ENCODE measurements at places on chromosomes 11 and 22.

GRCh38 chr11:66116576-66117361 is 46.7 kb downstream of the PACS1 start:
- DNase-seq, result no peak

DNA sequence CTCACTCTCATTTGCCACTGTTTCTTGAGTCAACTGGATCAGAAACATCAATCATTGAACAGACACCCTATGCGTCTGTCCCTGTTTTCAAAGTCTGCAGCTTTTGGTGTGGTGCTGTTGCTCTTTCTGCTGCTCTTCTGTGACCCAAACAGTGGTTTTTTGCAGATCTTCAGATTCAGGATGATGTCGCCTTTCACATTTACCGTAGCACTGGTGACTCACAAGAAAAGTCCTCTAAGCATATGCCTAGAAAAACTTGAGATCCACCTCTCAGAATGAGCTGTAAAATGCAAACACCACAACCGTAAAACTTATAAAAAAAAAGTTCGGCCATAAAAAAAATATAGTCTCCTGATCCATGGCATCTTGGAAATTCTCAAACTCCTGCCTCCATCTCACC is 400.4 kb downstream of the NTM start:
- no peak for DNase-seq

DNA sequence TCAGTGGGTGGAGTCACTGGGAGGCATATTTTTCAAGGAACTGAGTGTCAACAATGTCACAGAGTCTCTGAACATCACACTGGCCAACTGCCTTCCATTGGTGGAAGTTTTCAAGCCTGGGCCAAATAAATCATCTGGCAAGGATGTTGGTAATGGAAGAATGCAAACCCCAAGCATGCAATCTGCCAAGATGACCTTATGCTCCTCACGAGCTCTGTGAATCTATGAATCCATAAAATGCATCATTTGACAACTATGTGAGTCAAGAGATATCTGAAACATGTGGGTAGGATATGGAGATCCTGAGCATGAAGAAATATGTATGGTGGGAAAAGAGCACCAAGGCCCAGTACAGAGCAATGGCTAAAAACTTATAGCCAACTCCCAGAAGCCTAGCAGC is 122.2 kb downstream of the PLEKHA7 start:
- DNase-seq, result no peak

DNA sequence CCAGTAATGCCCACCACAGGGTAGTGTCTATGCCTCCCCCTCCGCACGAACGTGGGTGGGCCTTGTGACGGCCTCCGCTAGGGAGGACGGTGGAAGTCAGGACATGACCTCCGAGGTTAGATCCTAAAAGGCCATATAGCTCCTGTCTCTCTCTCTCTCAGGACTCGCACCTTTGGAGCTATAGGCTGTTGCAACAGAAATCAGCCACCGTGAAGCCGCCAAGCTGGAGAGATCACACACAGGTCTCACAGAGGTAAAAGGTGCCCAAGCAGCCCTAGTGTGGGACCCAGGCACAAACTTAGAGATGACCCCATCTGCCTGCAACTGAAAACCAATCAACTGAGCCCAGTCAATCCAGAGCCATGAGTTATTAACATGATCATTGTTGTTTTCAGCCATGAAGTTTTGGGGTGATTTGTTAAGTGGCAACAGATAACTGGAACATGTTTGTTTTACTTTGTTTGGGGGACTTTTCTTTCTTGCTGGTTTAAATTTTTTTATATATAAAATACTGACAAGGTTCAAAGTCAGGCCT is 7.4 kb upstream of the NAP1L4 start:
- no peak for DNase-seq

GRCh38 chr11:12692229-12693075 is 18.2 kb downstream of the TEAD1 start:
- DNase-seq, result peak; percentile 60

DNA sequence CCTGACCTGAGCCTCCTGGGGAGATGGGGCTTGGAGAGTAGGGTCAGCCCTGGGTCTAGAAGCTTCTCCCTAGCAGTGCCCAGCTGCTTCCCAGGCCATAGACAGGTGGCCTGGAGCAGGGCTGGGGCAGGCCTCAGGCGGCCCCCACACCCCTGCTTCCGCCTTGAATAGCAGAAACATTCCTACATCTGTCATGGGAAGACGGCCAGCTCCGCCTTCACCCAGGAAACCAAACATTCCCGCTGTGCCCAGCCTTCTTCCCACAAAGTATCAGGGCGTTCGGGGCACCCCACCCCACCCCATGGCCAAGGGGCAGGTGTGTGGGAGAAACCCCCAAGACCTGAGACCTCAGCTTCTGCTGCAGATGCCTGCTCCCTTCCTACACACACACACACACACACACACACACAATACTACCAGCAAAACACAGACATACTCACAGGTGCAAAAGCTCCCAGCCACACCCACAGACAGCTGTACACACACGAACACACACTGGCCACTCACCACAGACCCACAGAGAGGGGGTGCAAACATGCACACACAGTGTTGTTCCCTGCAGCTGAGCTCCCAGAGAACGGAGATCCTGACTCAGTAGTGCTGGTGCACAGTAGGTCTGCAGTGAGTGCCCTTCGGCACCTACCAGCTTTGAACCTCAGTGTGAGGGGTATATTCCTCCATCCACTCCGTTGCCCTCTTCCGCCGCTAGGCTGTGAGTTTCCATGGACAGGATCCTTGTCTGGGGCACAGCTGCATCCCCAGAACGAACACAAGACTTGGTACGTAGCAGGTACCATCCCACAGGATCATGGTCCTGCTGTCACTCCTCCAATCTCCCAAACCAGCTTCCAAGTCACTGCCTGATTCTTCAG is 37.4 kb downstream of the PDGFB start:
- DNase-seq, result no peak

- no peak for DNase-seq
Observed at GRCh38 chr11:61337706-61338470, 4.9 kb downstream of the TKFC start.

GRCh38 chr22:45139693-45140092 is 24.0 kb upstream of the NUP50 start:
- no peak for DNase-seq

GRCh38 chr22:22733881-22734373 is 89.5 kb downstream of the GGTLC2 start:
- DNase-seq, result no peak

- no peak for DNase-seq
Observed at GRCh38 chr11:76310832-76311595, 69.9 kb downstream of the THAP12 start.

DNA sequence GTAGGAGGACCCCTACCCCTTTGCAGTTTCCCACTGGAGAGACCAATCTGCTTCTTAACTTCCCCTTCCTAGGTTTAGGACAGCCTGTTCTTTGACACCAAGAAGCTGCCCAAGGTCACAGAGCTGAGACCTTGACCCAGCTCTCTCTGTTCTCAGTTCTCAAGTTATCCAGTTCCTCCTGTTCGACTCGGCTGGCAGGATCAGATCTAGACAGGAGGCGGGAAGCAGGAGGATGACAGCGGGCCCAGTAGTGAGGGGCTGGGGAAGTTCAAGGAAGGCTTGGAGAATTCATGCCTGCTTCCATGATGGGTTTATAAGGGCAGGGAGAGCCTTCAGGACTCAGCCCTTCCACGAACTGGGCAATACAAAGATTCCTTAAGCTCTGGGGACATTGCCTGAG is 210.6 kb downstream of the DSCAML1 start:
- no peak for DNase-seq

GRCh38 chr11:81072273-81072672 is 1631.4 kb upstream of the TENM4 start:
- DNase-seq, result no peak

GRCh38 chr11:106957030-106957482 is 61.2 kb downstream of the GUCY1A2 start:
- DNase-seq, result no peak

GRCh38 chr11:77127235-77127911 is 673 bp upstream of the MYO7A start:
- peak; percentile 77 for DNase-seq

Data from NCI-H526 (cell line).